Stimulated activated CD8-positive, alpha-beta memory T cell treated with anti-CD3 and anti-CD28 coated beads, Interleukin-7, amount 100 ng/mL, for 1 hour (primary cell): ENCODE measurements at places on chromosomes 2 and 18.

DNA sequence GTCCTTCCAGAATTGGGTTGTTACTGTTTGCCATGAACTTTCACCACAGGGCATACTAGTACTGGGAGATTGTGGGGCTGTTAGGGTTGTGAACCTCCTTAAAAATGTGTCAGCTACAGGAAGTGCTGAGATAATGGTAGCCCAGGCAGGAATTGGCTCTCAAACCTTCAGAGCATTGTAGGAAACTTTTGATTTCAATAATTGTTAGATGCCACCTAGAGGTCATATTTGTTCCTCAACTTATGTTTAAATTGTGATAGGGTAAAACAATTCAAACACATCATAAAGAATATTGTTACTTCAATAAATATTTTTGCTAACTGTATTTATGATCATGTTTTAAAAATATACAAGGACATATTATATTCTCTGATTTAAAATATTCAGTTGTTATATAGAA, 594.6 kb downstream of the ADCYAP1 start:
- DNase-seq = no peak

GRCh38 chr2:190023860-190024259, 38.7 kb downstream of the MSTN start:
- no peak for DNase-seq

GRCh38 chr18:7206217-7206616, 24.7 kb upstream of the LRRC30 start:
- DNase-seq = no peak

- no peak for DNase-seq
Measured at GRCh38 chr2:197138506-197138905, 172.1 kb downstream of the ANKRD44 start.

GRCh38 chr2:215063526-215063925, 74.9 kb downstream of the ABCA12 start:
- DNase-seq = no peak

GRCh38 chr2:241150660-241151530, 628 bp downstream of the PPP1R7 start:
- no peak for DNase-seq

DNA sequence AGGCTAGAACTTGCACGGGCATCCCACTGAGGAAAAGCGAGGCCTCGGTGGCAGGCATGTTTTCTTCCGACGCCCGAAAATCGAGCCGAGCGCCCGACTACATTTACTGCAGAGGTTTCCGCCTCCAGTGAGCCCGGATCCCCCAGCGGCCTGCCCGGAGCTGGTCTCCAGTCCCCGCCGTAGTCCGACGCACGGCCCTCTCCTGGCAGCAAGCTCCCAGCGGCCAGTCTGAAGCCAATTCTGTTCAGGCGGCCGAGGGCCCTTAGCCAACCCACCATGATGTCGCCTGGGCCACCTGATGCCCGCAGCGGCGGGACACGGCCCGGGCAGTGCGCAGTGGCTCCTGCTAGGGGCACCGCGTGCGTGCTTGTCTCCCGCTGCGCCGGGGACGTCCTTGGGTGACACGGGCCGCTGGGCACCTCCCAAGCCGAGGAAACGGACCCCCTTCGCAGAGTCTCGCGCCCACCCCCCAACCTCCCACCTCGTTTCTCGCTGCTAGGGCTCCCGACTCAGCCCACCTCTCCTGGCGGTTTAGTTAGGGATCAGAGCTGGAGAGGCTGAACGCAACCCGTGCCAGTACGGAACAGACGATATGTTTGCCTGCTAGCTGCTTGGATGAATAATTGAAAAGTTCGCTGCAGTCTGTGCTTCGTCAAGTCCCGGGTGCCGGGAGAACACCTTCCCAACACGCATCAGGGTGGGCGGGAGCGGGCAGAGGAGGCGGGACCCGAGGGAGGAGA, 5.3 kb downstream of the ONECUT2 start:
- DNase-seq = no peak

DNA sequence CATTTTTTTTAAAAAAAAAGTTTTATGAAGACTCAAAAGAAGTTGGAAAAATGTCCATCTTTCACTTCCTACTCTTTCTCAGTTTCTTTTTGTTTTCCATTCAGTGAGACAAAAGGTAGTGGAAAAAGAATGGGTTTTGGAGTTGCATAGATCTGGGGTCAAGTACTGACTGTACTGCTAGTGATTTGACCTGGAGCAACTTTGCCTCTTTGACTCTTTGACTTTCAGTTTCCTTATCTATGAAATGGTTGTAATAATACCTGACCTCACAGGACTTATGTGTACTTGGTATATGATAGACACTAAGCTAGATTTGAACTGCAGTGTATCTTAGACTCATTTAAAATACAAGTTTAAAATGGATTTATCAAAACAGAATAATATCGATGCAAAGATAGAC, 3.5 kb upstream of the KCNE4 start:
- no peak for DNase-seq

- no peak for DNase-seq
Measured at GRCh38 chr2:232345251-232345650, 33.3 kb upstream of the ALPP start.

DNA sequence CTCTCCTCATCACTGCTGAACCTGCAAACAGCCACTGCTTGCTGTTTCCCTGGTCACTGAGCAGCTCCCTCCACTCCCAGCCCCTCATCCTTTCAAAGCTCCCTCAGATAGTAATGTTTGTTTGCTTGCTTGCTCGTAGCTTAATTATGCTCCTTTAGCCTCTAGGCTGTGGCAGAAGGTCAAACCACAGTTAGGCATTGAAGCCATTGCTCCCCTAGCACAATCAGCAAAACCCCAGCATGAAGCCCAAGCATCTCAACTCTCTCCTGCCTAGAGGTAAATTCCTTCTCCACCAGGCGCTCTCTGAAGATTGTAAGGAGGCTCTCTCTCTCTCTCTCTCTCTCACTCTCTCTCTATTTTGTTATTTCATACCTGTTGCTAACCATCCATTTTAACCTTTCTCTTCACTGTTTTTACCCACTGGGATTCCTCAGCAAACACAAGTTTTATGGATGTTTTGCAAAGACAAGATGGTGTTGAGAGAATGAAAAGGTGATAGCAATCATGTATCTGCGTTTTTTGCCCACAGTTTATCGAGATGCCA, 135.9 kb upstream of the HNRNPA3 start:
- no peak for DNase-seq

- DNase-seq = no peak
Measured at GRCh38 chr2:122755281-122755780, 999.9 kb downstream of the TSN start.

DNA sequence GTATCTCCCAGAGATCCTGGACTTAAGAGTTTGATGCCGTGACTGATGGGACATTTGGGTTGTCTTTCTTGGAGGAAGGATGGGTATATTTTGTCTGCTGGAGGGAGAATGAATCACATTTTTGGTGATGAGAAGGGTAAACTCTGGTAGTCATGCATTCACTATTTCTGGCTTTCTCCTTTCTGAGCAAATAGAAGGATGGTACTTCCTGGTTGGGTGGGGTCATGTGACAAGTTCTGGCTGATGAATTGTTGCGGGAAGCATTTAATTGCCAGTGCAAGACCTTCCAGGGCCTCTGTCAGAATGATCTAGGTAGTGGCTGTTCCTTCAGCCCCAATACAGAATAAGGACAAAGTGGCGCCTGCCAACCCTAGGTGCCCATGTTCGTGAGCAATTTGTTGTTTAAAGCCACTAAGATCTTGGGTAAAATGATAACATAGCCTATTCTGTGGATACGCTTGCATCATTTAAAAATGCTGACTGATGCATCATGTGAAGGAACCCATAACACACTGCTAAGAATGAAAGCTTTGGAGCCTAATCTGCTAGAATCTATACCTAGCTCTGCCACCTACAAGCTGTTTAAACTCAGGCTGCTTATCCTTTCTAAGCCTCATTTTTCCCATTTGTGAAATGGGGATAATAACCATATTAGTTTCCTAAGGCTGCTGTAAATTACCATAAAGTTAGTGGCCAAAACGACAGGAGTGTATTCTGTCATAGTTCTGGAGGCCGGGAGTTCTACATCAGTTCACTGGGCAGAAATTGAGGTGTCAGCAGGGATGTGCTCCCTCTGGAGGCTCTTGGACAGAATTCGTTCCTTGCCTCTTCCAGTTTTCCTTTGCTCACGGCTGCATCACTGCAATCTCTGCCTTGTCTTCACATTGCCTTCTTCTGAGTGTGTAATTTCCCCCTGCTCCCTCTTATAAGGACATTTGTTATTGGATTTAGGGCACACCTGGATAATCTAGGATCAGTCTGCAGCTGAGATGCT, 281.3 kb downstream of the AGPS start:
- DNase-seq = no peak

GRCh38 chr2:174846941-174847938, 83.0 kb upstream of the CHRNA1 start:
- DNase-seq = no peak

- DNase-seq = no peak
Measured at GRCh38 chr2:240168546-240169361, 28.3 kb upstream of the OTOS start.

DNA sequence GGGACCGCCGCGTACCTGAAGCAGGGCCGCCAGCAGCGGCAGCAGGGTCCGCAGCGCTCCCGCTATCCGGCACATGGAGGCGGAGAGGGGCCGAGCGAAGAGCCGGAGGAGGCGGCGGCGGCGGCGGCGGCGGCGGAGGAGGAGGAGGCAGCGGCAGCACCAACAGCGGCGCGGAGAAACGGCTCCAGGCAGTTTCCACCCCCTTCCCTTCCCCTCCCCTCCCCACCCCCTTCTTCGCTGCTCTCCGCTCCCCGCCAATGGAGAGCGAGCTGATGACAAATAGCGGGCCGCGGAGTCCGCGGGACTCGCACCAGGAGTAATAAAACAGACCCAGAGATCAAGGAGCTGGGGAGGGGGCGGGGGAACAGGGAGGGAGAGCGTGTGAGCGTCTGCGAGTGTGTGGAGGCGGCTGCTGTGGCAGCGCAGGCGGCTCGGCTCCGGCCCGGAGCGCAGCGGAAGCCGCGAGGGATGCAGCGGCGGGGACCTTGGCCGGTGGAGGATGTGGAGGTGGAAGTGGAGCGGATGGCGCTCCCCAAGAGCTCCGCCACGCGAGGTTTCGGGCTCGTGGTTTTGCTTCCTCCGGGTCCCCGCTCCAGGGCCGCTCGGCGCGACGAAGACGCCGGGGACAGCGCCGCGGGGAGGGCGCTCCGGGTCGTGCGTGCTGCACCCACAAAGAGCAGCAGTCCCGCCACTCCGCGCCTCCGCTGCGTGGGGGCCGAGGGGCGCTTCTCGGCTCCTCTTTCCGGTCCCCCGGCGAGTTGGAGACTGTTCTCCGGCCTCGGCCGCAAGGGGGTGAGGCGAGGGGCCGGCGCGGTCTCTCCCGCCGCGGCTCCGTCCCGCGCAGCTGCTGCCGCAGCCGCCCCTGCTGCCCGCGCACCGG, at the start of gene CDH2:
Gene CDH2, minus strand, starts transcription at position 183 of the 880 bp plus-strand sequence. Its CDS starts 108 bp downstream, at position 75.
- DNase-seq = no peak

- DNase-seq = no peak
Measured at GRCh38 chr2:112821142-112821541, 15.4 kb downstream of the IL1B start.

- no peak for DNase-seq
Measured at GRCh38 chr2:71783215-71783614, 329.9 kb downstream of the DYSF start.

DNA sequence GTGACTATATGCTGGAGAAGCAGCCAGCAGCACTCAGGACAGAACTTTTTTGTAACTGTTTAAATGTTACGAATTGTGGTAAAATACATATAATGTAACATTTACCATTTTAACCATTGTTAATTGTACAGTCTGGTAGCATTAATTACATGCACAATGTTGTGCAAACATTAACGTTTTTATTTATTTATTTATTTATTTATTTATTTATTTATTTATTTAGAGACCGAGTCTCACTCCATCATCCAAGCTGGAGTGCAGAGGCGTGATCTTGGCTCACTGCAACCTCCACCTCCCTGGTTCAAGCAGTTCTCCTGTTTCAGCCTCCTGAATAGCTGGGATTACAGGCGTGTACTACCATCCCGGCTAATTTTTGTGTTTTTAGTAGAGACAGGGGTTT, 88.7 kb upstream of the TEX51 start:
- no peak for DNase-seq
